Mesenteric fat pad (tissue), 1 donor: ENCODE measurements at places on chromosomes 11 and 22. TPM values are rescaled to one million over a fixed set of nuclear protein-coding genes. Genes with fewer than 3 reads are reported as not detected.

DNA sequence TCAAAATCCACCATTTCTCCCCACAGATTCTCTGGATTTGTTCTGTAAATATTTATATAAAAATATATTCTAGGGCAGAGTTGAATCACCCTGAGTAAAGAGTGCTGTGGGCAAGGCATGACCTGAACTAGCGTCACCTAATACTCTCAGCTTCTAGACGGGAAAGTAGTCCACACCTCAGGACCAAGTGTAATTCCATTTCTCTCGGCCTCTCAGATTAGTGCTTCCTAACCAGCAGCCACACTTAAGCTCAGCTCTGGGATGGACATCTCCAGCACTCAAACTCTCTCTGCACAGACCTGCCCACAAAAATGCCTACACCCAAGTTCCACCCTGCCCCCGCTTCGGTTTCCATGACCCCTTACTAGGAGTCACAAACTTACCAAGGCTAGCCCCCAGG is 5.3 kb downstream of the SPTBN2 start:
- DNase-seq: no peak

- DNase-seq: no peak
These were observed 24.0 kb upstream of the ELF5 start for GRCh38 chr11:34537636-34538035.

MN1 gene
- total RNA-seq: 10.2 TPM

ZBTB16 gene
- total RNA-seq: 196 TPM

TEX54 gene
- total RNA-seq: not detected
